ENCODE measurements at places on chromosomes 7 and 10.

- DNase-seq = no peak
Observed at GRCh38 chr10:86888585-86889381, 68.6 kb downstream of the MMRN2 start.

DNA sequence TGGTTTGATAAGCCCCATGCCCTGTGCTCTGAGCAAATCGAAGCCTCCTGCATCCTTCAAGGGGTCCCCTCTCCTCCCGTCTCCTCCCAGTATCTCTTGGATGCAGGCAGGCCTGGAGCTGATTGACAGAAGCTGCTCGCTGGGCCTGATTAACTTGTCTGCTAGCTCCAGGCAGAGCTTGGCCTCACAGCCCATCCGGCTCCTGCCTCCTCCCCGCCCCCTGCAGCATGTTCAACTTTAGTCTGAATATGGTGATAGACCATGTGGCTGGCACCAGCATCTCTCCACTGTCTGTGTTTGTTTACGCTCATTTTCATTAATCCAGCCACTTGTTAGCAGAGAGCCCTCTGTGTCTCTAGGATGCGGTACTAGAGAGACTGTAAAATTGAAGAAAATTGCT is 432.2 kb downstream of the DPP6 start:
- DNase-seq = no peak

DNA sequence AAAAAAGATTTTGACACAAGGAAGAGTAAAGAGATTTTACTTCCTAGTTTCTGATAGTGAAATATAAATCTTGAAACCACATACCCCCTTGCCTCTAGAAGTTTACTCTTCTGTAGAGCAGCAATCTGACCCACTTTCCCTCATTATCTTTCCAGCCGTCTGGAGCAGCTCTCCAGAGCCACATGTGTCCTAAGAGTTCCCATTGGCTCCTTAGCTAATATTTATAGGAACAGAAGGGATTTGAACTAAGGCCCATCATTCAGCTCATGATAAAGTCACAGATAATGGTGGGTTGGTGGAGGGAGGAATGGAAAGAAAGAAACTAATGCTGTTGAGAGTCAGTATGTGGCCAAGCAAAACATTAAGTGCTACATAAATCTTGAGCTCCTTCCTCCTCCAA is 121.8 kb downstream of the INHBA start:
- DNase-seq = no peak

DNA sequence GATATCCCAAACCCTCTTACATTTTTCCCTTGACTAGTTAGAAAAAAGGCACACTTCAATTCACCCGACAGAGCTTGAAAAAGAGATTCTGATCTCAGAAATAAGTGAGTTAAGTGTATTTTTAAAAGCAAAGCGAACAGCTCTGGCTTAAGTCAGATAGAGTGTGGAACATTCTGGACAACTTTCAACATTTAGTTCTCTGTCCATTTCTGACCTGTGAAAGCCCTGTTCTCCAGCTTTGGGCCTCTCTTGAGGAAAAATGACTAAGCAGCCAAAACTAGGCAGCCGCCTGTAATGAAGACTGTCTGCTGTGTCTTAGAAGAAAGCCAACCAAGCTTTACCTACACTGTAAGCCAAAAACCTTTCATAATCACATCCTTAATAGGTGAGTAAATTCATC is 50.5 kb downstream of the CDK6 start:
- no peak for DNase-seq

- DNase-seq = no peak
Observed at GRCh38 chr10:121845044-121845784, 82.6 kb downstream of the ATE1 start.

DNA sequence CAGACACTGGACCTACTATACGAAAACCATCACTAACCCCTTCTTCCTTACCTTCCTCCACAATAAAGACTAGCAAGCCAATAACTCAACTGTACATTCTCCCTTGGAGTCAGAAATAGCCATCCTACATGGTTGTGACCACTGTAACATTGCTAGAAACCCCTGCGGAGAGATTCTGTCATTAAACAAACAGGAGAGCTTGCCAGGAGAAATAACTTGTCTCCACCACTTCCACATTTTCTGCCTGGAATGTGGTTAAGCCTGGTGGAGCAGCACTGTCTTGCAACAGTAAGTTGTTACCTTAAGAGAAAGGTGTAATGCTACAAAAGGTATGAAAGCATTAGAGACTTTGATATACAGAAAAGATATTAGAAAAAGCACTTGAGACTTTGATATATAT is 45.8 kb downstream of the THSD7A start:
- no peak for DNase-seq

- DNase-seq = no peak
Observed at GRCh38 chr10:98301664-98302319, 33.8 kb upstream of the LOXL4 start.

- DNase-seq = no peak
Observed at GRCh38 chr7:159141660-159142059, 3.0 kb downstream of the VIPR2 start.

GRCh38 chr10:34475274-34475646 is 339.8 kb downstream of the PARD3 start:
- DNase-seq = no peak

- DNase-seq = no peak
Observed at GRCh38 chr7:111076205-111076604, 14.7 kb upstream of the LRRN3 start.

DNA sequence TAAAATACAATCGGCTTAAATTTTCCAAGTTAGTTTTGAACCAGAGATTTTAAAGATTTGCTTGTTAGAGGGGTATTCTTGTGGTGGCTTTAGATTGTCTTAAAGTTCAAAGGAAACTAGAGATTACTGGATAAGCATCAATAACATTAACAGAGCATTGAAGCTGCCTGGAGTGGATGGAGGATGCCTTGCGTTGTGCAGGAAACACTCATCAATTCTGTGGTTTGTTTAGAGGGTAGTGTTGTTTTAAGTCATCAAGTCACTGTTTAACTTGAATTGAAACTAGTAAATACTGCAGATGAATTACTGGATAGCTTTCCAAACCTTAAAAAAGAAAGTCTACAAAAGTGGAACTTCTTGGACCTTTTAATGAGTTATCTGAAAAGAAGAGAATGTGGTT is 218.6 kb downstream of the CELF2 start:
- no peak for DNase-seq

GRCh38 chr10:20686015-20686635 is 211.0 kb downstream of the NEBL start:
- DNase-seq = no peak

DNA sequence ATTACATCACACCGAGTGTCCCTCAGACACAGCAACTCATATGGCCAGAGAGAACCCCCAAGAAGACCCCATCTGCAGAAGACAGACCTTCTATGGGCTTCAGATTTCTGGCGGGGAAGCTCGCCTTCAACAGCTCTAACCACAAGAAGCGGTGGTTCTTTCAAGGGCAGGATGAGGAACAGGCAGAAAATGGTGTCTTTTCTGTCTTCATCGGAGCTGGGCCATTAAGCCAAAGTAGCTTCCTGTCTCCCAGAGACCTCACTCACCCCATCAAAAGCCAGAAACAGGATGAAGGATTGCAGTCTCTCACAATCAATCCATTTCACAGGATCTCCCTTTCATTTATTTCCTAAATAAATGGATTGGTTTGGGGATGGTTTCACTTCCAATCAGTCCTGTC is 149.1 kb downstream of the HERPUD2 start:
- DNase-seq = no peak

DNA sequence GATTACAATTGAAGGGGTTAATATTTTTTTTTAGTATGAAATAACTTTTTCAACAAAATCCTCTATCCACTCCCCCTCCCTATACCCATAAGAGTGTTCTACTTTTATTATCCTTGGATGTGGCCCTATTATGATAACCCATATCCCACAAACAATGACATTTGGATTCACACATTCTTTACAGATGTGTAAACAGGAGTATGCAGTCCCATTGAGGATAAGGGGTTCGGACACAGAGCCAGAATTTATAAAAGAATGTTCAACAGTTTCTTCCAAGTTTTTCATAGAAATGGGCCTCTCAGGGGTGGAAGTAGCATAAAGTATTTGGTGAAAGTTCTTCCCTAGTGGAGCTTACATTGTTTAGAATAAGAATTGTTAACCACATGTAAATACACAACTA is 16.1 kb upstream of the PCLO start:
- no peak for DNase-seq

DNA sequence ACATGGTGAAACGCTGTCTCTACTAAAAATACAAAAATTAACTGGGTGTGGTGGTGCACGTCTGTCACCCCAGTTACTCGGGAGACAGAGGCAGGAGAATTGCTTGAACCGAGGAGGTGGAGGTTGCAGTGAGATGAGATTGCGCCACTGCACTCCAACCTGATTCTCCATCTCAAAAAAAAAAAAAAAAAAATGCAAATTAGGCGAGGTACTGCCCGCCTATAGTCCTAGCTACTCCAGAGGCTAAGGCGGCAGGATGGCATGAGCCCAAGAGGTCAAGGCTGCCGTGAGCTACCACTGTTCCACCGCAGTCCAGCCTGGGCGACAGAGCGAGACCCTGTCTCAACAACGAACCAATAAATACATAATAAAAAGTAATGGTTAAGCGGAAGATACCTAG is 1.1 kb upstream of the EIF4H start:
- no peak for DNase-seq

- DNase-seq = no peak
Observed at GRCh38 chr7:26040085-26040484, 111.9 kb upstream of the NFE2L3 start.

- DNase-seq = no peak
Observed at GRCh38 chr7:79652619-79653018, 199.2 kb upstream of the MAGI2 start.

DNA sequence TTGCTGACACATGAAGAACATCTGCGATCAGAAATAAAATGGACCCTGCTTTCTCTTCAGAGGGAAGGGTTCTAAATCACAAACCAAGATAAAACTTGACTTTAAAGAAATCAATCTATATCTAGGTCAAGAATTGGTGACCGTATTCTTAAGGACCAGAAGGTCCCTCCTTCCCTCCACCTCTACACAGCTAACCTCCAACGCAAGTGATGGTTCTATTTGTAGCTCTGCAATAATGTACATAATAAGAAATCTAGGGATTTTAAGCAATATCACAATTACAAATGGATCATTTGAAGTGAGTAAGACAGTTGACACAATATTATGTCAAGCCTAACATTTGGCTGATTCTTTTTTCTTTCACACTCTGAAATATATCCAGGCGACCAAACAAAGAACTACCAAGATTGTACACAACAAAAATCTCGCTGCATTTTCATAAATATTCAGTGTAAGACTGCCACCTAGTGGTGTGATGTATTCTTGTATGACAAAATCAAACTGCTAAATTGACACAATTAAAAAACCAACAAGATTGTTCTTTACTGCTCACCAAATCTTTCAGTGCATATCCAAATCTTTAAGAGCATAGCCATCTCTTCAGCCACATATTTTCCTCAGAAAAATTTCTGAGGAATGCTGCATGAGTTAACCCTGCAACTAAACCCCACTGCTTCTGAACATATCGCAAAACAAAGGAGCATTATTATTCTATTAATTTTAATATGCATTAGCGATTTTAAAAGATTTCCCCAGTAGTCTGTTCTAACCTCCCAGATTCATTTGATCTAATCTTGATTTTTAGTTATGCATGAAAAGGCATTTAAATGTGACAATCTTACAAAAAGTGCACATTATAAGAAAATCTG is 44.5 kb downstream of the ICA1 start:
- peak; percentile 11 for DNase-seq

- no peak for DNase-seq
Observed at GRCh38 chr10:131898061-131898460, 2.7 kb upstream of the PPP2R2D start.

- DNase-seq = no peak
Observed at GRCh38 chr7:123522066-123522465, 12.3 kb downstream of the IQUB start.

- no peak for DNase-seq
Observed at GRCh38 chr7:45642044-45642443, 67.9 kb downstream of the ADCY1 start.

DNA sequence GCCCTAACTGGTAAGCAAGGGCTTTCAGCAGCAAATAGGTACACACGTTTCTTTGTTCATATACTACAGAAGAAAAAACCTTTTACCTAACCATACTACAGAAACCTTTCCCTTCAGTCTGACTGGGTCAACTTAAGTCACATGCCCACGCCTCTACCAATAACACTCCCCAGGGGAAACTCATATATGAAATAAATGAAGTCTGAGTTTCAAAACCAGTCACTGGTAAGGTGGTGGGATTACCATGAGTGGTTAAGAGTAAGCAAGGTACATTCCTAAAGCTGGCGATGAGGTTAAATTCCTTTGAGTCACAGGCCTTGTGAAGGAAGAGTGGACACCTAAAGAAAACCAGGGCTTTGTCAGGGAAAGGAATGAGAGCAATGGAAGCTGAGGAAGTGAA is 21.4 kb upstream of the KIF20B start:
- DNase-seq = no peak

GRCh38 chr7:15461576-15461975 is 100.2 kb downstream of the AGMO start:
- DNase-seq = no peak

- DNase-seq = no peak
Observed at GRCh38 chr10:121158988-121159579, 307.9 kb downstream of the WDR11 start.

DNA sequence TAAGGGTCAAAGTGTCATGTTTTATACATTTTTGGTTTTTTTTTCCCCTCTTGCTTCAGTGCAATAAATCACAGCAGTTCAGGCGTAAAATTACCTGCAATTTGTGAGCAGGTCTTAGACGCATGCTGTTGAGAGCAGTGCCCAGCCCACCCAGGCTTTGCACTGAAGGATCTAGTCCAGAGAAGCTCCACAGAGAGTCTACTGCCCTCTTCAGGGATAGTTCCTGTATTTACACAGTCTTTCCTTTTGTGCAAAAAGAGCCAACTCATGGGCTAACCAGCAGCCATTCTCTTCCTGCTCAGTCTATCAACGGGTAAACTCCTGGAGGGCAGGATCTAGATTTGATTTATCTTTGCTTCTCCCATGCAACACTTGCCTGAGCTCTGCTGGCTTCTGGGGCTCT is 82.2 kb upstream of the NAMPT start:
- no peak for DNase-seq

GRCh38 chr7:45220846-45221618 is 63.4 kb downstream of the RAMP3 start:
- DNase-seq = no peak

DNA sequence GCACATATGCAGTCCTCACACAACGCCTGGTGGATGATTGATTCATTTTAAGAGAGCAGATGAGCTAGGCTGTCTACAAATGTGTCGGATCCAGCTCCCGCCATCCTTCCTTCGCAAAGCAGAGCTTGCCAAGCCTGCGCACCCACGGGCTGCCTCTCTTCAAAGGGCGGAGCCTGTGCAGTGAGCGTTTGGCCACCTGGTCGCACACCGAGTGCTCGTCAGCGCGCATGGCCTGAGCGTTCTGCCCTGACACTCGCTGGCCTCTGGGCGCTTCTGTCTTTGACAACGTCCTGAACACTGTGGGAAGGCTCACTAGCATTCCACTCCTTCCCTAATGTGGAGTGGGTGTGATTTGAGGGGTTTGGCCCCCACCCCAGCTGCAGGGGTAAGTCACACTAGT is 47.1 kb upstream of the TMEM72 start:
- no peak for DNase-seq

- DNase-seq = no peak
Observed at GRCh38 chr7:112495156-112495788, 14.5 kb downstream of the LSMEM1 start.

GRCh38 chr7:40865441-40866233 is 730.8 kb downstream of the SUGCT start:
- no peak for DNase-seq

- DNase-seq = no peak
Observed at GRCh38 chr10:110392868-110393740, 88.4 kb upstream of the SMNDC1 start.

Measured in activated T-helper 1 cell treated with anti-CD3 and anti-CD28 coated beads, Interleukin-12 subunit alpha, Interleukin-12 subunit beta, Interleukin-2, Interleukin-4 antibody, amounts not matched to agents 30 ng/mL and 10 ng/mL and 1 ng/mL, durations not matched to agents 14 hours and 24 hours and 36 hours (primary cell).